ENCODE measurements at places on chromosomes 3 and 15.

GRCh38 chr3:45179163-45179562 lies 33.0 kb upstream of the CDCP1 start:
- no peak for DNase-seq

GRCh38 chr15:68209735-68210408 lies 4.7 kb upstream of the CALML4 start:
- no peak for DNase-seq

DNA sequence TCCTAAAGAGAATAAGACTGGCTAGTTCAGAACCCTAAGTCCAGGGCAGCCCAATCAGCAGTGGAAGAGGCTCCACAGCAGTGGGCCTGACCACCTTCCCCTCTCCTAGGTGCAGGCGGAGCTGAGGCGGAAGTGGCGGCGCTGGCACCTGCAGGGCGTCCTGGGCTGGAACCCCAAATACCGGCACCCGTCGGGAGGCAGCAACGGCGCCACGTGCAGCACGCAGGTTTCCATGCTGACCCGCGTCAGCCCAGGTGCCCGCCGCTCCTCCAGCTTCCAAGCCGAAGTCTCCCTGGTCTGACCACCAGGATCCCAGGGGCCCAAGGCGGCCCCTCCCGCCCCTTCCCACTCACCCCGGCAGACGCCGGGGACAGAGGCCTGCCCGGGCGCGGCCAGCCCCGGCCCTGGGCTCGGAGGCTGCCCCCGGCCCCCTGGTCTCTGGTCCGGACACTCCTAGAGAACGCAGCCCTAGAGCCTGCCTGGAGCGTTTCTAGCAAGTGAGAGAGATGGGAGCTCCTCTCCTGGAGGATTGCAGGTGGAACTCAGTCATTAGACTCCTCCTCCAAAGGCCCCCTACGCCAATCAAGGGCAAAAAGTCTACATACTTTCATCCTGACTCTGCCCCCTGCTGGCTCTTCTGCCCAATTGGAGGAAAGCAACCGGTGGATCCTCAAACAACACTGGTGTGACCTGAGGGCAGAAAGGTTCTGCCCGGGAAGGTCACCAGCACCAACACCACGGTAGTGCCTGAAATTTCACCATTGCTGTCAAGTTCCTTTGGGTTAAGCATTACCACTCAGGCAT lies 33.7 kb downstream of the VIPR1 start:
- peak; percentile 19 for DNase-seq

DNA sequence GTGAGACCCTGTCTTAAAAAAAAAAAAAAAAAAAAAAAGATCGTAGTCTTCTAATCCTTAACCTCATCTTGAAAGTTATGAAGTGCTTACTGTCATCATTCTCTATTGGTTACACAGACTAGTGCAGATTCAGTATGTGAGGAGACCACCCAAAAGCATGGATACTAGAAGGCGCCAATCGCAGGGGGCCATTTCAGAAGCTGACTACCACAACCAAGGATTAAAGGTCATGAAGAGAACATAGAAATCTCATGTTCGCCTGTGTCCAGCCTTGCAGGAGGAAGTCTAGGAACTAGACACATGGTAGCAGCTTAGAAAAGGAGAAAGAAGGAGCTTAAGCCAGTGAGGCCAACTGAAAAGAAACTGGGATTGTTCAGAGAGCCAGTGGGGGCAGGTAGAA lies 207.8 kb downstream of the THSD4 start:
- no peak for DNase-seq

DNA sequence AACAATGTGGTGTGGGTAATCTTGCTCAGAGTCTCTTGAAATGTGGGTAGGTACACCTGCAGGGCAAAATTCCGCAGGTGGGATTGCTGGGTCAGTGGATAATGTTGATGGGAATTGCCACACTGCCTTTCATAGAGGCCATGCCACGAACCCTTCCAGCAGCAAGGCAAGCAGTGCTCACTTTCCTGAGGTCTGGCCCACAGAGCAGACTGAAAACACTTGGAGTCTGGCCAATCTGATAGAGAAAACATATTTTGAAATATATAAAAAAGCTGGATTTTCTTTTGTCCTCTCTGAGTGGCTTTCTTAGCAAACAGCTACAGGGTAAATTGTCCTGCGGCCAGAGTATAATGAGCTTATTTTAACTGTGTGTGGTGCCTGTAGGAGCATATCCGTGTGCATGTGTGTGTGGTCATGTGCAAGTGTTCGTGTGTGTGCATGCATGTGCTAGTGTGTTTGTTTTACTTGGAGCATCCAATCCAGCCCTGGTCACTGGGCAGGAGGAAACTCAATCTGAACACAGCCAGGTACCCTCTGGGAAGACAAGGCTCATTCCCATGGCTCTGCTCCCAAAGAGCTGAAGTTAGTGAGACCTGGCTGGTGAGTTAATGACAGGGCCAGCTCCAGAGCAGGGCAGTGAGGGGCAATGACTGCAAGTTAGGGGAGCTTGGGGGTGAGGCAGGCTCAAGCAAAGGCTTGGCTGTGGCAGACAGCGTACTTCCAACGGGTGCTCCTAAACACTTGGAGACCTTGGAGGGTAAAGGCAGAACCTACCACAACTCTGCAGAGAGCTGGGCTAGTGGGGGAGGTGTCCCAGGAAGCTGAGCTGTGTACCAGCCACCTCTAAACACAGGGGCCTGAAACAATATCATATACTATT lies 91.3 kb downstream of the PLXNA1 start:
- DNase-seq = peak; percentile 49

- no peak for DNase-seq
Observed at GRCh38 chr3:72543246-72543645, 305.0 kb downstream of the SHQ1 start.

GRCh38 chr15:31586841-31587240 lies 260.2 kb downstream of the KLF13 start:
- DNase-seq = no peak

- DNase-seq = no peak
Observed at GRCh38 chr3:31728403-31728802, 195.7 kb downstream of the STT3B start.

- DNase-seq = no peak
Observed at GRCh38 chr3:35787936-35788335, 148.6 kb downstream of the ARPP21 start.

DNA sequence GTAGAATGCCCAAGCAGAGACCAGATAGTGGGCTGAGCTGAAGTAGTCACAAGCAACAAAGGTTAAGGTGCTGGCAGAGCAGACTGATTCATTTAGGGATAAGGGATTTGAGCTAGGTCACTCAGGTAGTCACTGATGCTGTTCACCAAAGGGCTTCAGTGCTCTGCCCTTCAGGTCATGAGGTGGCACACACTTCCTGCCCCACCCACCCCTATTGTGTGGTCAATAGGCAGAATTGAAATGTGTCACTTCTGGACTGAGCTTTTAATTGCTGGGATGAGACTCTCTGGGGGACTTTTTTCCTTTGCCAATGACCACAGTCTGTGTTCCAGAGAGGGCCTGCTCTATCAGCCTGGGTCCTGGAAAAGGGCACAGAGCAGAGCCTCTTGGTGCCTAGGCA lies 2.9 kb upstream of the DIS3L start:
- DNase-seq = no peak

GRCh38 chr3:190709351-190709773 lies 153.1 kb downstream of the GMNC start:
- peak; percentile 85 for DNase-seq

- no peak for DNase-seq
Observed at GRCh38 chr3:4021162-4021561, 221.9 kb downstream of the LRRN1 start.

DNA sequence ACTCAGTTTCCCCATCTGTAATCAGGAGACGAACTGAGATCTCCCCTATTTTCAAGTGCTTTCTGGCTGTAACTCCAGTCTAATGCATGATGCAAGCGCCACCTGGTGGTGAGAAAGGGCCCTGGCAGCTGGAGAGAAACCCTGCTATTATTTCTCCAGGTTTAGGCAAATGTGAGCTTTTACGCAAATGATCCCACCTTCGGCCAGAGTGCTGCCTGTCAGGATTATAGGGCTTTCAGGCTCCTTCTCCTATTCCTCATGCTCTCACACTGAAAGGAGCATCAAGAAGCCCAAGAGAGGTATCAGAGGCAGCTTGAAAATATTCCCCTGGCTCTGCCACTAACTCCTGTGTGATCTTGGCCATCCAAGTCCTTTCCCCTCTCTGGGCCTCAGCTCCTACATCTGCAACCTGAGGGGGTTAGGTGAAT lies 93.9 kb upstream of the RASGRF1 start:
- DNase-seq = peak; percentile 45

- no peak for DNase-seq
Observed at GRCh38 chr3:124091716-124092115, 99.8 kb upstream of the ROPN1 start.

DNA sequence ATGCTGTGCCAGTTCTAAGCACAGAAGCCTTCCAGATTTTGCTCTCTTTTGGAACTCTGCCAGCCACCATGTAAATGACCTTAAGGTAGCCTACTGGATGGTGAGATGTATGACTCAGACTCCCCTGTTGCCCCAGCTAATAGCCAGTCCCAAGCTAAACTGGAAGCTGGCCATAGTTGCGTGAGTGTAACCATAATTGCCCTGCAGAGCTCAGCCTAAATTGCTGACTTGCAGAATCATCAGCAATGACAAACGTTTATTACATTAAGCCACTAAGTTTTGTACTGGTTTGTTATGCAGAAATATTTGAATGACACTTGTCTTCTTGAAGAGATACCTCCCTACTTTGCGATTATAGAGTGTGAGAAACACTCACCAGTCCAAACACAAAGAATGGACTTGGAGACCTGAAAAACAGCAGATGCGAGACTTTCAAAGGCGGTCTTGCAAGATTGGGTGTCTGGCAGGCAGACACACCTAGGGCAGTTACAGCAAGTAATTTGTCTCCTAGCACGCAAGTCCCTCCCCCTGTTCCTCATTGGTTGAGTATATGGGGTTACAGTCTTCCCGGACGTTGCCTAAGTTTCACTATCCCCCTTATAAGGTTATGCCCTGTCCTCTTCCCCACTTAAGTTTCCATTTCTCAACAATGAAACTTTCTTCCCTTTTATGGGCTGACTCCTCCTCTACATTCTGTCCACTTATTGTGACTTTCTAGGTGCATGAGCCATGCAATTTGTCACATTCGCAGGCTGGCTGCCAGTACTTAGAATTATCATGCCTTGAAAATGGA lies 83.6 kb upstream of the XCR1 start:
- peak; percentile 81 for DNase-seq

DNA sequence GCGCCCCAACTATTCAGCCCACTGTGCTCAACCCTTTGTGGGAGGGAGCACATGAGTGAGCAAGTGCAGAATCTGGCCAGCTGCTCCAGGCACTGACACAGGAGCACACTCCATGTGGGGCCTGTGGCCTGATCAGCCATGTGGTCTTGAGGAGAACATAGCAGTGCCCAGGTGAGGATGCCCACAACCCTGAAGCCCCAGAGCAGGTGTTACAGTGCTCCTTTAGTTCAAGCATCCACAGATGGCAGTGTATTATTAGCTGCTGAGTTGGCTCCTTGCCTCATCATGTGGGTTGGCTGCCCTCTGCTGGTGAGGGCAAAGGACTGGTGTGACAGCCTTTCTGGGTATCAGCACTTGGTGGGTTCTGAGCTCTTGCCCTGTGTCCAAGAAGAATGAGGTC lies 1588.2 kb downstream of the SI start:
- peak; percentile 58 for DNase-seq

GRCh38 chr3:194984066-194984465 lies 286.9 kb downstream of the XXYLT1 start:
- DNase-seq = no peak

- DNase-seq = no peak
Observed at GRCh38 chr3:106342386-106342785, 473.6 kb upstream of the CBLB start.

GRCh38 chr15:101813803-101814534 lies 2.0 kb downstream of the OR4F15 start:
- peak; percentile 21 for DNase-seq

GRCh38 chr15:100928632-100929280 lies 9.6 kb downstream of the LRRK1 start:
- no peak for DNase-seq

- DNase-seq = no peak
Observed at GRCh38 chr15:60580650-60581376, 101.9 kb upstream of the ICE2 start.

GRCh38 chr3:152095472-152095871 lies 173.3 kb upstream of the MBNL1 start:
- DNase-seq = no peak

DNA sequence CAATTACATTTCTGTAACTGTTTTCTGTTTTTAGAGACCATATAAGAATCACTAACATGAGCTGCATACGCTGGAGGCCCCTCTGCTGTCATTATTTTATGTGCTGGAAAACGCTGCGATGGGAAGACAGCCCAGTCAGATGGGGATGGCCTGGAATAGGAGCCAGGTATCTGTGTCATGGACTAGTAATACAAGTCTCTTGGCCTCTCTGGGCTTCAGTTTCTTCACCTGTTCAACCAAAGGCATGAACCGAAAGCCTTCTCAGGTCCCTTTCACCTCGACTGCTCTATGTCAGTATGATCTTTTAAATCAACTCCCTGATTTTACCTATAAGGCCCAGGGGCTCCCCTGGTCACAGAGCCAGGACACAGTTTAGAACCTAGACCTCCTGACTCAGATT lies 14.6 kb upstream of the RFTN1 start:
- no peak for DNase-seq

- no peak for DNase-seq
Observed at GRCh38 chr3:46893146-46893748, 15.7 kb downstream of the PTH1R start.

DNA sequence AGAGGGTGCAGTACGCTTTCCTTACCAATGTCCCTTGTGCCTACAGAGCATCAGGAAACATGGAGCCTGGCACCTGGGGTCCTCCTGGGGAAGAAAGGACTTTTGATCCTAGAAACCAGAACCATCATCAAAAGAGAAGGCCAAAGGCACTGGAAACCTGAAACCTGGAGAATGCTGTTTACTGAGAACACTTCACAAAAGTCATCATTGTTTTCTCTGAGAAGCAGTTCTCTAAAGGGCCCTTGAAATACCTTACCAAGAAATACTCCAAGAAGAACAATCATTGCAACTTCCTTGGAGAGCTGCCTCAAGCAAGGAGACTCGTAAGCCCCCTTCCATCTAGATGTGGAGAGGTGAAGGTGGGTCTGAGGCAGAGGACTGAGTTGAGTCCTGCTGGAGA lies 66.0 kb downstream of the TLE3 start:
- DNase-seq = no peak

DNA sequence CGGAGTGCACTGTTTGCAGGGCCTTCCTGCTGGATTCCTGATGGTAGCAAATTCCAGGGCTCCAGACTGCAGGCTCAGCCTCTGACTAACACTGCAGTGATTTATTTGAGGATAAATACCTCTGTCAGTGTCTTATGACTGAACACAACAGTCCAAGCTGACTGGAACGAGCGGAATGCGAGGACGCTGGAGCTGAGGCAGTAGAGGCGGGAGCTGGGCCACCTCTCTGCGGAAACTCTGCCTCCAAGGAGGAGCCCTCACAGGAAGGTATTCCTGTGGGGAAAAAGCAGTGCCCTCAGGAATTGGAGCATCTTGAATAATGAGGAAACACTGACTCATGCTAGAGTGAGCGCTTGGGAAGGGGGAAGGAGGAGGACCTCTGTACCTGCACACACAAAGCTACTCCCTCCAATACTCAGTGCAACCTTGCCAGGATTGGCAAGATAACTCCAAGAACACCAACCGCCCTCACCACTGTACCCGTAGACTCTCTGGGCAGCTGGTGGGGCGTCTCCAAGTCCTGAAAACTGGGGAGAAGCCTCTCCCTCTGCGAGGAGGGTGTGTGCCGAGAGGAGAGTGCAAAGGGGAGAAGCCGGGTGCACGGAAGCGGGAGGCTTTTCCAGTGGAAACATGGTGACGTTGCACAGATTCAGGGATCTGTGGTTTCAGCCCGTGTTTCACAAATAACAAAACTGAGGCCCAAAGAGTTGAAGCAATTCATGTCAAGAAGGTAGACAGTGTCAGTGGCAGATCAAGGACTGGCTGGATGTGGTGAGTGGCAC lies 43.0 kb downstream of the VGLL4 start:
- DNase-seq = peak; percentile 100

Data from amniotic epithelial cell (primary cell).